ENCODE measurements at places on chromosomes 16 and 17.

- DNase-seq, result peak; percentile 64
Observed at GRCh38 chr17:5031365-5032082, 3.7 kb downstream of the SLC52A1 start.

- no peak for DNase-seq
Observed at GRCh38 chr17:57687642-57688041, 57.5 kb downstream of the CCDC182 start.

DNA sequence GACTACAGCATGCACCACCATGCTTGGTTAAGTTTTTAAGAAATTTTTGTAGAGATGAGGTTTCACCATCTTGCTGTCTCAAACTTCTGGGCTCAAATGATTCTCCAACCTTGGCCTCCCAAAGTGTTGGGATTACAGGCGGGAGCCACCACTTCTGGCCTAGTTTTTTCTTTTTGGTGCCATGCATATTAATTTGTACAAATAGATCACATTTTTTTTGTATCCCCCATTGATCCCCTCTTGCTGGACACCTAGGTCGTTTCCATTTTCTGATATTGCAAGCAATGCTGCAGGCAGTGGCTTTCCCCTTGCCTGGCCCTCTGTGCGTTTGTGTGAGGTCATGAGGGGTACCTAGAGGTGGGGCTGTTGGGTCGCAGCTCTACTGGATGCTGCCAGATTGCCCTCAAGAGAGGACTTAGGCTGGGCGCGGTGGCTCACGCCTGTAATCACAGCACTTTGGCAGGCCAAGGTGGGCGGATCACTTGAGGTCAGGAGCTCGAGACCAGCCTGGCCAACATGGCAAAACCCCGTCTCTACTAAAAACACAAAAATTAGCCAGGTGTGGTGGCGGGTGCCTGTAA lies 23.8 kb downstream of the RAP1GAP2 start:
- no peak for DNase-seq

GRCh38 chr16:30998852-30999761 lies 11.3 kb downstream of the STX1B start:
- DNase-seq, result no peak

DNA sequence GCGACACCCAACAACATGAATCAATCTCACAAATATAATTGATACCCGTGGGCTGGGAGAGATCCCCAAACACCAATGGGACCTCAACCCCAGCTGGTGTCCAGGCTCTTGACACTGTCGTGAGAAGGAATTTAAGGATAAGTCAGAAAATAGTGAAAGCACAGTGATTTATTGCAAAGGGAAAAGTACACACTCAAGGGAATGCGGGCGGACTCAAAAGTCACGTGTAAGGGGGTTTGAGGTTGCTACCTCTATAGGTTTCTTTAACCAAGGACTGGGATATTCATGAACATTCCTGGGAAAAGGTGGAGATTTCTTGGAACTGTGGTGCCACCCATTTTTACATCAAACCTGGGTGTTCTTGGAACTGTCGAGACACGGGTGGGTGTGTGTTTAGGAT lies 6.3 kb upstream of the ZDHHC7 start:
- DNase-seq, result no peak

DNA sequence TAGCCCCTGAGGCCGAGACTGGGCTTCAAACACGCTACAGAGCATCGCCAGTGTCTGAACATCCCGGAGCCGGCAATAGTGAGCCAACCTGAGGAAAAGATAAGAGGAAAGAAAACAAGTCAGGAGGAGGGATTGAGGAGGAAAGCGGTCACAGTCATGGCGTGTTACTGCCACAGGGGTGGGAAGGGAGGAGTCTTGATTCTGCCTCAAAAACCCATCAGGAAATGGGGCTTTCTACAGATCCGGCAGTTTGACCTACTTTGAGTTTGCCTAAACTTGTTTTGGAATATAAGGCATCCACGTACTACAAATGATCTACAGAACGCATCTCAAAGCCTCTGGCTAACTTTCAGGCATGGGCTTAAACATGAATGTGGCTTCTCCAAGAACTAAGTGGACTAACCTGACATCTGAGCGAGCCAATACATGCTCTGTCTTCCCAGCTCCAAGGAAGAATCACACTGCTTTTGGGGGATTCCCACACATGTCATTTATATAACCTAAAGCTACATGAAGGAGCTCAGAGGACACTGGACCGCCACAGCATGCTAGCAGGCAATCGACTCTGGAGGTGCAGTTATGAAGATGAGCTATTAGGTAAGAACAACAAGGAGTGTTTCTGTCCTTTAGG lies 96.6 kb downstream of the WDR59 start:
- no peak for DNase-seq

GRCh38 chr16:86492961-86493629 lies 17.2 kb upstream of the FOXF1 start:
- no peak for DNase-seq

DNA sequence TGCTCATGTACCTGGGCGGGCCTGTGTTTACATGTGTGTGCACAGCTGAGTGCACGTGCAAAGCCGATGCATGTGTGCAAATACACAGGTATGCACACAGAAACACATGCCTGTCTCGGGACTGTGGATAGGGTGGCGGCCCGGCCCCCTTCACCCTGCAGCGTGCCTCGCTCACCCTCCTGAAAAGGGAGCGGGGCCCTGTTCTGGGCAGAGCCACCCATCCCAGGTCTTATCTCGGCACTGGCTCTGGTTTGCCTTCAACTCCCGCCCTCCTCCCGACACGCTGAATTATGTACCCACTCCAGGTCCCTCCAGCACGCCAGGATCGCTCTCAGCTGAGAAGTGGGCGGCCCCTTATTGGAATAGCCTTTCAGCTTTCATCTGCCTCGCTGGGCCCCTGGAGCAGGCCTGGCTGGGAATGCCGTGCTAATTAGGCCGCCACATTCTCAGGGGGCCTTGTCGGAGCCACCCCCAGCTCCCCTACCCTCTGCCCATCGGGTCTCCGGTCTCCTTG lies 77.8 kb downstream of the RTN4RL1 start:
- DNase-seq, result no peak

- DNase-seq, result no peak
Observed at GRCh38 chr17:77022766-77023165, 118.0 kb upstream of the SEC14L1 start.
